HFFc6 (cell line): ENCODE measurements at places on chromosomes 1 and 21. TPM values are rescaled to one million over a fixed set of nuclear protein-coding genes. Genes with fewer than 3 reads are reported as not detected.

NBPF20 gene
- 2.5 to 3.2 TPM (median 2.6 TPM) in 3 replicates for total RNA-seq

DNA sequence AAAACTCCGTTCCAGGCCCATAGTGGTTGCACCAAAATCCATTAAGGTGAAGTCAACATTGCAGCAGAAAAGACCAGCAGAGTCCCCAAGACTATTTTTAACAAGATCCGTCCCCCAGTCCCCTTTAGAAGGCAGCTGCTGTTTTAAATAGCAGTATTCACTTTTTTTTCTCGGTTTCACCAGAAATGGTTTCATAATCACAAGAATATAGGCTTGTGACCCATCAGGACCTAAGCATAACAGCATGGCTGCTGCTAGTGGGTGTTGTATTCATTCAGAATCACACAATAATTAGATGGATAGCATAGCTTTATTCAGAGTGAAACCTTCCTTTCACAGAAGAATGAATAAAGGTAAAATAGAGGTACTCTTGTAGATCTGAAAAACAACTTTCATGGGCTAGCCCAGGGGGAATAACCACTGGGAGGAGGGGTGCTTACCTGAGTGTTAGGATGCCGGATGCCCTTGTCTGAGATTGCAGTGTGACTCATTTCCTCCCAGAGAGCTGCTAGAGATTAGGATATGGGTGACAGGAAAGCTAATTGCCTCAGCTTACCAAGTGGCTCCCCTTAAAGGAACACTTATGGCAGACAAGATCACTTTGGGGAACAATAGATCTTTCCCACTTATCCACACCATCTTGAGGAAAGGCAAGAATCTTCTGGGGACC lies 35.0 kb downstream of the ACKR1 start:
- DNase-seq: no peak
- peak overlapping the region; percentile 2; the same call in 1 of the 2 replicates for H3K4me3 ChIP-seq
- no peak overlapping the region for H3K27ac ChIP-seq
- peaks cover 8% of the 10 kb centered on the region; the same call in 1 of the 2 replicates for H3K36me3 ChIP-seq
- H3K27me3 ChIP-seq: no peaks in the 10 kb centered on the region; the same call in 1 of the 2 replicates

SPRR2A gene
- total RNA-seq: not detected in 3 replicates

GRCh38 chr1:10490286-10490970 lies 15.7 kb downstream of the PEX14 start:
- H3K4me1 ChIP-seq: peaks cover 31% of the 10 kb centered on the region
- H3K27me3 ChIP-seq: no peaks in the 10 kb centered on the region; the same call in 1 of the 2 replicates
- no peak overlapping the region for H3K27ac ChIP-seq
- no peak for DNase-seq

ALG14 gene
- total RNA-seq: 10.7 to 12.7 TPM (median 10.8 TPM) in 3 replicates
